ENCODE measurements at places on chromosomes 12 and 14.

DNA sequence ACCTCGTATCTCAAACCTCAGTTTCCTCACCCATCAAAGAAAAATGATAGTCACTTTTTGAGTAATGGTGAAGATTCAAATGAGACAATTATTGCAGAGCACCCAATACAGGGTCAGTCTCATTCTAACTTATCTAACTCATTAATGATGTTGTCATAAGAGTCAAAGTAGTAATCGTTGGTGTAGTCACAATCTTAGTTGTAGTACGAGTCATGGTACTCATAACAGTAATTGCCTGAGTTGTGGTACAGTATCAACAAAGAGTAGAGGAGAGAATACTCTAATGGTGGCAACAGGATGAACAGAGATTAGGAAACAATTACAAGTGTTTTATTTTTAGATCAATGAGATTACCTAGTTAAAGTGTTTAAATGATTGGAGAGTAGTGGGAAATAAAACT, 93.6 kb upstream of the TMTC2 start:
- no peak for DNase-seq

- no peak for DNase-seq
Measured at GRCh38 chr12:10067264-10067663, 31.5 kb downstream of the CLEC1A start.

DNA sequence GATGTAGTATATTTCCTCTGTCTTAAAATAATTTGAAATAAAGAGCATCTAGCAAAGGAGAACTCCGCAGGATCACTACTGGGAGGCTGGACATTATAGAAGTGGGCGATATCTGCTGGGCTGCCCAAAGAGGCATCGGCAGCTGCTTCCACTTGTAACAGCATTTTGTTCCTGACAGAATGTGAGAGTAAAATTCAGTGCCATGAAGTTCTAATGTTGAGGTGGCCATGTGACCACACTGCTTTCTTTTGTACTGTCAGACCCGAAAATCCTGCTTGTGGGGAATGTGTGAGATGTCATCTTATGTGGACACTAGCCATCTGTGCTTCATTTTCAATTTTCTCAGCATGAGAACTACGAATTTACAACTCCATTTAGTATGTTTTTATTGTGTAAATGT, 151.9 kb downstream of the ACSS3 start:
- no peak for DNase-seq

- no peak for DNase-seq
Measured at GRCh38 chr14:100585448-100586152, 1.6 kb downstream of the BEGAIN start.

- DNase-seq = no peak
Measured at GRCh38 chr12:16515666-16516065, 90.3 kb downstream of the LMO3 start.

GRCh38 chr14:71250791-71251190, 343.5 kb downstream of the PCNX1 start:
- DNase-seq = no peak

DNA sequence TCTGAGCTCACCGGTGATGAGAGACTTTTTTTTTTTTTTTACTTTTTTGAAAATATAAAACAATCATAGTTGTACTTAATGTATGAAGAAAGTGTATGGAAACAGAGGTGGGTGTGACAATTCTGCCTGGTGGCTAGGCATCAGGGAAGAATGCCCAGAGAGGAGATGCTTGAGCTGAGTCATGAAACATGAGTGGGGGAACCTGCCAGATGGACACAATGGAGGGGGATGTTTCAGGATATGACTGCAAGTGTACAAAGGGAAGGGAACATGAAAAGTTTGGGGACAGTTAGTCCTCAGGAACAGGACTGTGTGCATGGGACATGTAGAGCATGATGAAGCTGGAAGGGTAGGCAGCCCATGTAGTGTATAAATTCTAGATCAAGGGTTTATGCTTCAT, 274.2 kb upstream of the E2F7 start:
- DNase-seq = no peak

- DNase-seq = no peak
Measured at GRCh38 chr12:124172636-124173035, 122.3 kb upstream of the RFLNA start.

DNA sequence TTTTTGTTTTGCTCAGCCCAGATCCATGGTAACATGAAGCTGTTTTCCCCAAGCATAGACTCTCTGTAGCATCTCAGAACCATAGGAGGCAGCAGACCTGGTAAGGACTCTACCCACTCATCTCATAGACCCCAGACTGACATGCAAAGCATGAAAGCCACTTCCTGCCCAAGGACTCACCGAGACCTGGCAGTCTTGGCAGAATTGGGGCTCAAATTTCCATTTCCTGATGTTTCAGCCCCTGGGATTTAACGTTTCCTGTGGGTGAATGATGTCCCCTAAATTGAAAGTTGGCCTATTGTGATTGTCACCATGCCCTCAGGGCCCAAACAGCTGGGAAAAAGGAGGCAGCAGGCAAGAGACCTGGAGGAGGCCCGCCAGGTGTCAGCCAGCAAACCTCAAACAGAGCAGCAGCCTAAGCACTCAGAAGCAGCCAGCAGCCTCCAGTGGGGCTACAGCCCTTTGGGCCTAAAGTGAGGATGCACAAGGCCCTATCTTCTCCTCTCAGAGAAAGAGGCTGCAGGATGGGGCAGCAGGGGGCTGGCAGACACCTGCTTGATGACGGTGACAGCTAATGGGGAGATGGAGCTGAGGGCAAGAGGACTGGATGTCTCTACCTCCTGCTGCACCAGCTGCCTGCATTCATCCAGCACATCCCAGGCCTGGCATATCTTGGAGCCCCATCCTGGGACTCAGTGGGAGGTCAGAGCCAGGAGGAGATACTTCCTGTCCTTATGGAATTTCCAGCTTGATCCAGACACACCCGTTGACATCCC, 8.5 kb downstream of the KRT85 start:
- peak; percentile 38 for DNase-seq

DNA sequence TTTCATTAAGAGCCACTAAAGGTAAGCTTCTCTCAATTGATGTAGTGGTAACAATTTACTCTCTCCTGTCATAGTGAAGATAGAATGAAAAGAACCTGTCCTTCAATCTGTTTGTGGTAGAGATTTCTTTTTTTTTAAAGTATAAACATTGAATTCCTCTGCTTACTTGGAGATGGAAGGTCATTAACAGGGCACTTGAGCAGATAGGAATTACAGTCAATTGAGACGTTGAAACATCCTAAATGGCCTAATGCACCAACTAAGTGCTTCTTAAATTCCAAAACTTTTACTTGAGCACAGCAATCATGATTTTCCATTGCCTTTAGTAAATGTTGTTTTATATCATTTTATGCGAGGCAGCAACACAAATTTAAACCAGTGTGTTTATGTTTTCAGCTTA, 241.4 kb downstream of the FOXG1 start:
- DNase-seq = no peak

Measured in stimulated activated naive CD8-positive, alpha-beta T cell treated with anti-CD3 and anti-CD28 coated beads, Interleukin-15, amount 100 ng/mL, for 72 hours (primary cell).